Putamen (tissue), 1 donor: ENCODE measurements at places on chromosomes 5 and 9.

DNA sequence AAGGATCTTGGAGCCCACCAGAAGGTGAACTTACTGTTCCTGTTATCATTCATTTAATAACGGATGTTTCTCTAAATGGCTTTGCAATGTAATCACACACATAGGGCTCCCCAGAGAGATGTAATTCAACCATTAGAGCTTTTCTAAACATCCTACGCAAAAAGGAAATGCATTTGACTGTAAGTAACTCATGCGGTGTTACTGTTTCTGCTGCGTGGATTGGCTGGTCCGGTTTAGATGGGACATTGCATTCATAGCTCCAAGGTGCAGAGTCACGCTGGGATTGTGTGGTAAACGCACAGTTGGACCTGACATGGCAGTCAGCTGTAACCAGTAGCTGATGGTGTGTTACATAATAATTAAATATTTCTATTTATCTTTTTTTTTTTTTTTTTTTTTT, 185.5 kb upstream of the OTULINL start:
- DNase-seq = no peak

DNA sequence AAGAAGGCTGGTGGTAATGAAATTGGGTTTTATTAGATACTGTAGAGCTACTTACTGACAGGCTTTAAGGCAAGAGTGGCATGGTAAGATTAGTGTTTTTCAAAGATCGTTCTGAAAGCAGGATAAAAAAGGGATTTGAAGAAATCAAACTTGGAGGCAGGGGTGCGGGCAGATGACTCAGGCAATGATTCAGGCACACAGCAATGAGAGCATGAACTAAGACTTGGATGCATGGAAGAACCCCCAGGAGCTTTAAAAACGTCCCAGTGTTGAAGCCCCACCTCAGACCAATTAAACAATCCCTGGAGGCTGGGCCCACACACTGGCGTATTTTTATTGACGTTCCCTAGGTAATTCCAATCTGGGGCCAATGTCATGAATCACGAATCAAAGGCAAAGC, 102.5 kb downstream of the SREK1 start:
- no peak for DNase-seq

- DNase-seq = no peak
These were observed at the start of gene IRX4 for GRCh38 chr5:1882337-1883119. Gene IRX4, minus strand, starts transcription at chr5:1882925. Its CDS starts 278 bp downstream, at chr5:1882647.

GRCh38 chr5:135156715-135157404, 122.8 kb upstream of the PITX1 start:
- DNase-seq = no peak
